Activated naive CD4-positive, alpha-beta T cell treated with anti-CD3 and anti-CD28 coated beads for 36 hours (primary cell): ENCODE measurements at places on chromosomes 1 and 21. TPM values are rescaled to one million over a fixed set of nuclear protein-coding genes. Genes with fewer than 3 reads are reported as not detected.

SELE gene
- not detected for total RNA-seq

TGFB2 gene
- 0.14 TPM for total RNA-seq

GJC2 gene
- 0.17 TPM for total RNA-seq

S100A5 gene
- total RNA-seq: 0.89 TPM

CTSS gene
- total RNA-seq: 37.0 TPM

FMO5 gene
- total RNA-seq: 0.14 TPM

RER1 gene
- 124 TPM for total RNA-seq

FCMR gene
- 49.6 TPM for total RNA-seq

NOS1AP gene
- 0.33 TPM for total RNA-seq

APOBEC4 gene
- not detected for total RNA-seq

KCNT2 gene
- not detected for total RNA-seq

GOLT1A gene
- not detected for total RNA-seq

ZSWIM5 gene
- 0.15 TPM for total RNA-seq

SLC19A2 gene
- 3.6 TPM for total RNA-seq

GRCh38 chr1:186678155-186678554 is 2.1 kb downstream of the PTGS2 start:
- H3K36me3 ChIP-seq: peaks cover 1% of the 10 kb centered on the region
- H3K27ac ChIP-seq: no peak overlapping the region
- H3K27me3 ChIP-seq: peaks cover 37% of the 10 kb centered on the region

GRCh38 chr1:108575375-108575774 is 15.5 kb downstream of the EEIG2 start:
- DNase-seq: no peak
- H3K27ac ChIP-seq: no peak overlapping the region
- H3K4me3 ChIP-seq: no peak overlapping the region
- peaks cover 2% of the 10 kb centered on the region for H3K36me3 ChIP-seq
- peaks cover 4% of the 10 kb centered on the region for H3K4me1 ChIP-seq

GRCh38 chr1:204207136-204207616 is 6.6 kb downstream of the GOLT1A start:
- H3K4me3 ChIP-seq: no peak overlapping the region
- peak; percentile 83 for DNase-seq
- H3K27me3 ChIP-seq: peaks cover 15% of the 10 kb centered on the region
- no peaks in the 10 kb centered on the region for H3K36me3 ChIP-seq

DNA sequence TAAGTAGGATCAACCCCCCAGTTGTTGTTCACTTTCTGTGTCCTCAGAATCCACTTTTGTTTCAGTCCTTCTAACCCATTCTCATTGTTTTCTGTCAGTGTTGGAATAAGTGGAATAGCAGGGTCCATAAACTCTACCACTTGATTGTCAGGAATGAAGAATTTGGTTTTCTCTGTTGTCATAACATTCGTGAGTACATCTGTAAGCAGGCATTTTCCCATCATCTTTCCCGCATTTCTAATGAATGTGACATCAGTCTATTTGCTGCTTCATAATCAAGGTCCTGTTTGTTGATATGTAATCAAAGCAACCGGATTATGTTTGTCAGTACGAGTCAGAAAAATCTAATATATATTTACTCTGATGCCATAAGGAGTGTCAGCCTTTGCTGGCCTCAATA is 147.1 kb downstream of the KIF26B start:
- H3K4me1 ChIP-seq: no peaks in the 10 kb centered on the region
- H3K4me3 ChIP-seq: no peak overlapping the region
- no peaks in the 10 kb centered on the region for H3K27me3 ChIP-seq
- no peak for DNase-seq

DNA sequence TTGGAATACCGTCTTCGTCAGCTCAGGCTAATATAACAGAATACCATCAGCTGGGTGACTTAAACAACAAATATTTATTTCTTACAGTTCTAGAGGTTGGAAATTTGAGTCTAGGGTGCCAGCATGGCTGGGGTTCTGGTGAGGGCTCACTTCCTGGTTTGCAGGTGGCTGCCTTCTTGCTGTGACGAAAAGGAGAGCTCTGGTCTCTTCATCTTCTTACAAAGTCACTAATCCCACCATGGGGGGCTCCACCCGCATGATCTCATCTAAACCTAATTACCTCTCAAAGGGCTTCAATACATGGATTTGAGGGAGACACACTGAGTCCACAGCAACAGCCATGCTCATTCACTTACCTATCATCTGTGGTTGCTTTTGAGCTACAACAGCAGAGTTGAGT is 78.3 kb downstream of the PSMG1 start:
- no peak for DNase-seq
- peaks cover 7% of the 10 kb centered on the region for H3K27me3 ChIP-seq
- no peaks in the 10 kb centered on the region for H3K36me3 ChIP-seq
- no peak overlapping the region for H3K4me3 ChIP-seq
- H3K27ac ChIP-seq: no peak overlapping the region

GRCh38 chr1:97895278-97895677 is 25.6 kb downstream of the DPYD start:
- H3K4me1 ChIP-seq: peaks cover 25% of the 10 kb centered on the region
- no peak overlapping the region for H3K4me3 ChIP-seq
- peaks cover 14% of the 10 kb centered on the region for H3K36me3 ChIP-seq
- DNase-seq: no peak
- no peaks in the 10 kb centered on the region for H3K27me3 ChIP-seq

- H3K36me3 ChIP-seq: no peaks in the 10 kb centered on the region
- no peaks in the 10 kb centered on the region for H3K27me3 ChIP-seq
- no peaks in the 10 kb centered on the region for H3K4me1 ChIP-seq
These were observed 113.8 kb downstream of the CAMTA1 start for GRCh38 chr1:6898974-6899539.

DNA sequence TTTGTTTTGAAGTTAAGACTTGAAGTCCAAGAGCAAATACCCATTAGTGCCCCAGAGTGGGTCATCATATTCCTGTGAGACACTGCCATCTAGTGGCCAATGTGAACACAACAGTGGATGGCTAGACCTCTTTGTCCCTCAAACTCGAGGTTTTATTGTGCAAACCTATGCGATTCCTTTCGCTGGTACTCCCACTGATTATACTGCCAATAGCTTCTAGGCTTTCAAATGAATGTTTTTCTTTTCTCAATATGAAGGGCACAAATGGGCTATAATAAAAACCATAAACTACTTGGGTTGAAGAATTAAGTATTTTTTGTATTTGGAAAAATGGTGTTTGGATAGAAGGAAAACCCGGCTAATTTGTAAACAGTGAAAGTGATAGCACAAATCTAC is 100.4 kb upstream of the ZNF281 start:
- H3K27me3 ChIP-seq: no peaks in the 10 kb centered on the region
- peaks cover 3% of the 10 kb centered on the region for H3K4me1 ChIP-seq
- DNase-seq: peak; percentile 85
- no peak overlapping the region for H3K27ac ChIP-seq

DNA sequence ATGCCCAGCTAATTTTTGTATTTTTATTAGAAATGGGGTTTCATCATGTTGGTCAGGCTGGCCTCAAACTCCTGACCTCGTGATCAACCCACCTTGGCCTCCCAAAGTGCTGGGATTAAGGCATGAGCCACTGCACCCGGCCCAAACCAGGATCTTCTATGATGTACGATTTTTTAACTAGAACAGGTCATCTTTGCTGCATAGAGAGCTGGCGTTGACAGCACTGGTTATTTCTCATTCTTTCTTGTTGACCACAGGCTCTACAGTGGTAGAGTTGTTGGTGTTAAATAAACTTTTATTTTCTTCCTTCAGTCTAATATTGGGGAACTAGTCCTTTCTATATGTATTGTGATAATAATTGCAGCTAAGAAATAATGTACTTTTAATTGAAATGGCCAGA is 3.8 kb upstream of the MAB21L3 start:
- no peak overlapping the region for H3K4me3 ChIP-seq
- H3K27me3 ChIP-seq: peaks cover 3% of the 10 kb centered on the region
- no peak overlapping the region for H3K27ac ChIP-seq

DNA sequence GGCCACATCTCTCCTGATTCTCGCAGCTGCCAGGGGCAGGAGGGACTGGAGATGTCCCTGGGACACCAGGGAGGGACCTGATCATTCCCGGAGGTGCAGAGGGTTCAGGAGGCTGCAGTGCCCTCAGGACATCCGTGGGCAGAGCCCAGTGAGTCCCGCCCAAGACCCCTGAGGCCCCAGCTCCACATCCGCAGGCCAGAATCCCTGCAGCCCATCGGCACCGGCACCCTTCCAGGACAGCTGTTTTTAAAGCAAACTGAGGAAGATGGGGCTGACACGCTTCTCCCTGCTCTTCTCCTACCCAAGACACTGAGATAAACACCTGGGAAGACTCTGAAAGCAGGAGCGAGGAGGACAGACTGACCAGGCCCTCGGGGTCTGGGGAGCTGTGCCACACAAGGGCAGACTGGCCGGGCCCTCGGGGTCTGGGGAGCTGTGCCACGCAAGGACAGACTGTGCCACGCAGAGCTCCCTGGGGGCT is 25.5 kb downstream of the SLC19A1 start:
- H3K4me3 ChIP-seq: no peak overlapping the region
- peaks cover 16% of the 10 kb centered on the region for H3K4me1 ChIP-seq
- H3K27ac ChIP-seq: no peak overlapping the region
- no peaks in the 10 kb centered on the region for H3K27me3 ChIP-seq
- peaks cover 49% of the 10 kb centered on the region for H3K36me3 ChIP-seq
- no peak for DNase-seq

DNA sequence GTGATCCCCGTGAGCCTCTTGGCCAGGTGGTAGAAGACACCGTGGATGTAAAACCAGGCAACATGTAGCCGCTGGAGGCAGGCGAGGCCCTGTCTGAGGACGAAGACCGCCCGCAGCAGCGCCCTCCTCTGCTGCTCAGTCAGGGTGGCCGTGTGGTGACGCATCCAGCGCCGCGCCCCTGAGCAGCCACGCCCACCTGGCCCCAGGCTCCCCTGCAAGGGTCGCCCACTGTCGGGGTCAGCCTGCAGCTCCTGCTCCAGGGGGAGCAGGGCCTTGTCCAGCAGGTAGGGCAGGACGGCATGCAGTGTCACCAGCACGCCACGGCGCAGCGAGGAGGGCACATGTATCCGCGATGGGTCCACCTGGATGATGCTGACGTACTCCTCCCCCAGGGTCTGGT is 3.9 kb downstream of the PEX10 start:
- H3K27ac ChIP-seq: no peak overlapping the region
- peaks cover 5% of the 10 kb centered on the region for H3K4me1 ChIP-seq
- no peak overlapping the region for H3K4me3 ChIP-seq
- DNase-seq: no peak

- DNase-seq: no peak
- H3K4me1 ChIP-seq: peaks cover 78% of the 10 kb centered on the region
- H3K27me3 ChIP-seq: no peaks in the 10 kb centered on the region
- peak overlapping the region; percentile 6 for H3K27ac ChIP-seq
- no peak overlapping the region for H3K4me3 ChIP-seq
These were observed 9.6 kb downstream of the ENSA start for GRCh38 chr1:150619576-150620509.

GRCh38 chr1:84998642-84999280 is 1.8 kb upstream of the MCOLN2 start:
- peak overlapping the region; percentile 27 for H3K27ac ChIP-seq
- peak; percentile 63 for DNase-seq
- peaks cover 17% of the 10 kb centered on the region for H3K27me3 ChIP-seq
- peaks cover 32% of the 10 kb centered on the region for H3K4me1 ChIP-seq

DNA sequence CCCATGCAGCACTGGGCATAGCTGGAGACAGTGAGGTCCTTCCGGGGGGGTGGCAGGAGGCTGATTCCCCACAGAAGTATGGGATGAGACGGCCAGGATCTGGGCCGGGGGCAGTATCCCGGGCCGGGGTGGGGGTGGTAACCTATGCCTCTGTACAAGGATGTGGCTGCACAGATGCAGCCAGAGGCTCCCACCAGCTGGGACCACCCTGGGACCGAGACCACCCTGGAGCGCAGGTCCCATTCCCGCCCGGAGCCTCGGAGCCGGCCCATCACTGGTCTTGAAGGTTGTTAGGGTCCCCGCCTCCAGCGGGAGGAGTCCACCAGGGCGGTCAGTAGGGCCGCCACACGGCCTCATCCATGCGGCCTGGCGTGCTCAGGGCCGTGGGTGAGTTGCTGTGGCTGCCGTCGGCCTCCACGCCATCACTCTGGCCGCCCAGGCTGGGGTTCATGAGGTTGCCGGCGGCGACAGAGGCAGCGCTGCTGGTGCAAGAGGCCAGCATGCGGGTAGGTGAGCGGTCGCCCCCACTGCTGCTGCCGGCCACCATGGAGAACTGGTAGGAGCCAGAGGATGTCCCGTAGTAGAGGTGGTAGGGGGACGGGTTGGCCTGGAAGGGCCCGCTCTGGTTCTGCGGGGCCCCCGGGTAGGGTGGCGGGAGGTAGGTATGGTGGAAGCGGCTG is 28.1 kb downstream of the RUNX3 start:
- H3K27me3 ChIP-seq: no peaks in the 10 kb centered on the region
- DNase-seq: peak; percentile 13
- peaks cover 33% of the 10 kb centered on the region for H3K36me3 ChIP-seq
- peaks cover 23% of the 10 kb centered on the region for H3K4me1 ChIP-seq
- H3K27ac ChIP-seq: peak overlapping the region; percentile 83

- H3K27ac ChIP-seq: no peak overlapping the region
- peaks cover 7% of the 10 kb centered on the region for H3K27me3 ChIP-seq
- H3K4me1 ChIP-seq: no peaks in the 10 kb centered on the region
- no peaks in the 10 kb centered on the region for H3K36me3 ChIP-seq
- no peak overlapping the region for H3K4me3 ChIP-seq
These were observed 40.6 kb upstream of the ZBTB40 start for GRCh38 chr1:22410928-22411495.

DNA sequence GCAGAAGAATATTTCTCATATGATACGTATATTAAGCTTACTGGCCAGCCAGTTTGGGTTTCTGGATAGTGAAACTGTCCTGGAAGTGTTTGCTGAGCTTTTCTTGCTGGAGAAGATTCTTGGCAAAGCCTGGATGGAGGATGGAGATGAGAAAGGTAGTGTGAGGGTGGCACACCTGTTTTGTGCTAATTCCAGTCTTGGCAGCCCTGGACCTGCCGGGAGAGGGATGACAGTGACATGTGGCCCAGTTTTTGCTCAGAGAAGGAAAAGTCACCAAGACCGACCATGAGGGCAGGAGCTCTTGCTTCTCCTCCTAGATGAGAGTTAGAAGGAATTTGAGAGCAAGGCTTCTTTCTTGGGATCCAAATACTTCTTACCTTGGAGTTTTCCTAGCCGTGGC is 34.1 kb downstream of the DOP1B start:
- H3K4me3 ChIP-seq: no peak overlapping the region
- no peak for DNase-seq
- H3K36me3 ChIP-seq: no peaks in the 10 kb centered on the region
- H3K27ac ChIP-seq: no peak overlapping the region
- H3K4me1 ChIP-seq: peaks cover 9% of the 10 kb centered on the region
- no peaks in the 10 kb centered on the region for H3K27me3 ChIP-seq

DNA sequence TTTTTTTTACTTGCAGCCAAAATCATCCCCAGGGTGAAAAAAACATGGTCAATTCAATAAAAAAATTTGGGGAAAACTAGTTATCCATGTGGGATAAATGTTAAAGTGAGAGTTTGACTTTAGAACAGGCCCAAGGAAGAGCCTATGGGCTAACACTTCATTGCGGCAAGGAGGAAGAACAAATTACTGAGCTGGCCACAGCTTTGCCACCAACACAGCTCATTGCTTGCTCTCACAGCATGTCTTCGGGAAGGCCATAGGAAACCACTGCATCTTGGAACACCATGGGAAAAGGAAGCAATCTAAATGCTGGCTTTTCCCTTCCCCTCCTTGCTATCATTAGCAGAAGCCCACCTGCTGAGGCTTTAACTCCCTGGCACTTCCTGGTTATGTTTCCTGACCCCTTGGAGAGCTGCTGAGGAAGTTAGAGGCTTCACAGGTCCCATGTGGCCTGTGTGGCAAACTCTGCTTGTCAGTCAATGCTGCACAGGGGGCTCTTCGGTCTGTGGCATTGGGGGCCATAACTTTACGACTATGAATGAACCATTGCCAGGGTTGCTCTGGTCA is 86.0 kb downstream of the SLC25A24 start:
- H3K4me1 ChIP-seq: peaks cover 7% of the 10 kb centered on the region
- no peaks in the 10 kb centered on the region for H3K36me3 ChIP-seq
- no peak overlapping the region for H3K27ac ChIP-seq

- H3K27me3 ChIP-seq: no peaks in the 10 kb centered on the region
- DNase-seq: no peak
- peaks cover 65% of the 10 kb centered on the region for H3K4me1 ChIP-seq
These were observed 75.0 kb downstream of the SSBP3 start for GRCh38 chr1:54331091-54331772.
